ENCODE measurements at places on chromosomes 6 and 20.

DNA sequence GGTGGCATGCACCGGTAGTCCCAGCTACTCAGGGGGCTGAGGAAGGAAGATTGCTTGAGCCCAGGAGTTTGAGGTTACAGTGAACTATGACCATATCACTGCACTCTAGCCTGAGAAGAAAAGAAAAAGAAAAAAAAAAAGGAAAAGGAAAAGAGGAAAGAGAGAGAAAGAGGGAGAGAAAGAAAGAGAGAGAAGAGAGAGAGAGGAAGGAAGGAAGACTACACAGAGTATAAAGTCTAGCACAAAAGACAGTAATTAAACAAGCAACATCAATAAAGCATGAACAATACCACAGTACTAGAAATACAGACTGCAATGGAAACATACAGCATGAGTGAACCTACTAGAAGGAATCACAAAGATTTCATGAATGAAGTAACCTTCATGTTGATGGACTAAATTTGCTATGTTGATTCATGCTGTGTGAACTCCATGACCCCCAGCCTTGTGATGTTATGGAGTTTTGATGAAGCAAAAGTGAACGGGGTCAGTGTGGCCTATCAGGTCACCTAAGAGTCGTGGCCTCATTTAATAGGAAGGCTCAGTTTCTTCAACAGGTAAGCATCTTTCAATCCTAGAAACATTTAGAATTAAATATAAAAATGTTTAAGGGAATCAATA, 57.6 kb downstream of the NUDT3 start:
- no peak for DNase-seq

- DNase-seq: no peak
These were observed 20.8 kb downstream of the SRC start for GRCh38 chr20:37366743-37367142.

- no peak for DNase-seq
These were observed 35.4 kb upstream of the FOXA2 start for GRCh38 chr20:22619806-22620205.

DNA sequence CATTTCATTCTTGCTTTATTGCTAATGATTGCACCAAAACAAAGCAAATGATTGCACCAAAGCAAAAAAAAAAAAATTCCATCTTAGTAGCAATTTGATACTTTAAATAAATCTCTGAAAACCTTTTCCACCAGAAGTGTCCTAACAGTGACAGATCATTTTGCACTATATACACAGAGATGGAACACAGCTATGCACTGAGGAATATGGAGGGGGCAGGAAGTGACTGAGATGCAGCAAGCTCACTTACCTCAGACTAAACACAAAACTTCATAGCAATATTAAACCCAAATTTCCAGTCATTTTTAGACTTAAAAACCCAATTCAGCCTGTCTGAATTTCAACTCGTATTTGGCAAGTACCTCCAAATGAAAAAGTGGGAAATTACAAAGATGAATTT, 41.2 kb downstream of the HIVEP2 start:
- no peak for DNase-seq

GRCh38 chr6:157056275-157056674, 267.0 kb downstream of the TMEM242 start:
- no peak for DNase-seq

DNA sequence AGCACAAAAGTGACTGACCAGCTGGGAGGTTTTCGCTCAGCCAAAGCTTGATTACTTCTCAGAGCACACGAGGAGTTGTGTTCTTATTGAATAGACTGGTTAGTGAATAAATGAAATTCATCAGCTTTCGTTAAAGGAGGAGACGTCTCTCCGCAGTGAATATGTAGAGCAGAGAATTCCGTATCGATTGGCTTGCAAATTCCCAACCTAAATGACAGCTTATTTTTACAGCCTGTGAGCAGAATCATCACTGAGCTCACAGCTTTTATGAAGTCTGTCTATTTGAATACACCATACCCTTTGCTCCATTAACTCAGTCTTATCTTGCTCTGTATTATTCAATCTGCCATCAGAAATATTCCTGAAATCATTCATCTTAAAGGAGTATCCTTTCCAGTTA, 192.7 kb downstream of the SASH1 start:
- DNase-seq: no peak

DNA sequence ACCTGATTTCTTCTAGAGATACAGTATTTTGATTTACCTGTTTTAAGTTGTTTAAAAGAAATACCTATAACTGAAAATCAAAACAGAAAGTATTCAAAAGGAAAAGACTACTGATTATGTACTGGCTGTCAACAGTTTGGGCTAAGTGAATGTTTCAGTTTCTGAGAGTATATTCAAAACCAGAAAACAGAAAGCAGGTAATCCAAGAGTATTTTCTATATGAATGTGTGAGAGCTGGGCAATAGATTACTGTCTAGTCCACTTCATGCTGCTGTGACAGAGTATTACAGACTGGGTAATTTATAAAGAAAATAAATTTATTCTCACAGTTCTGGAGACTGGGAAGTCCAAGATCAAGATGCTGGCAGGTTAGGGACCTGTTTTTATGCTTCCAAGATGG, 261.0 kb downstream of the ARHGAP18 start:
- no peak for DNase-seq

DNA sequence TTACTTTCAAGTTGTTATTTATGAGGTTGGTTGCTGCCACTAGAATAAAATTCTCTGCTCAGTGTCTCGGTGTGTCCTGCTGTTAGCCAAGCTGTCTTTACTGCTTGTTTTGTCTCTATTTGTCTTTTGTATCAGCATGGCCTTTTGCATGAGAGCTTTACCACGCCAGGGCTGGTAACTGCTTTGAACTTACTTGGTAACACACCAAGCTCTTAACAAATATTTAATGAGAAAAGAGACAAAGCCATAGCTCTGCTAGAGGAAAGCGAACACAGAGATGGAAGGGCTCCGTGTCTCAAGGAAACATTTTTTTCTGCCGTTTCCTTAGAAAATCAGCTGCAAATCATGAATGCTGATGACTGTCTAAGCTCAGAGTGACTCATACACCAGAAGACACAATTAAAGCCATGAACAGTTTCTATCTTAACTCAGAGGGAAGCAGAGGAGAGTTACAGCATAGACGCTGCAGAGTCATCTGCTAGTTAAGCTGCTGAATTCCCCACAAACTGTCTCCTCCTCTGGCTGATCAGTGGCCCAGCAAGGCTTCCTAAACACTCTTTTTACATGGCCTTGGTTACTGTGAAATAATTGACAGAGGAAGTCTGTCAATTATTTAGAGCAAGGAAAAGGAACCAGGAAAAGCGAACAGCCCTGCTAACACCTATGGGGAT, 44.8 kb downstream of the AGPAT4 start:
- DNase-seq: no peak

DNA sequence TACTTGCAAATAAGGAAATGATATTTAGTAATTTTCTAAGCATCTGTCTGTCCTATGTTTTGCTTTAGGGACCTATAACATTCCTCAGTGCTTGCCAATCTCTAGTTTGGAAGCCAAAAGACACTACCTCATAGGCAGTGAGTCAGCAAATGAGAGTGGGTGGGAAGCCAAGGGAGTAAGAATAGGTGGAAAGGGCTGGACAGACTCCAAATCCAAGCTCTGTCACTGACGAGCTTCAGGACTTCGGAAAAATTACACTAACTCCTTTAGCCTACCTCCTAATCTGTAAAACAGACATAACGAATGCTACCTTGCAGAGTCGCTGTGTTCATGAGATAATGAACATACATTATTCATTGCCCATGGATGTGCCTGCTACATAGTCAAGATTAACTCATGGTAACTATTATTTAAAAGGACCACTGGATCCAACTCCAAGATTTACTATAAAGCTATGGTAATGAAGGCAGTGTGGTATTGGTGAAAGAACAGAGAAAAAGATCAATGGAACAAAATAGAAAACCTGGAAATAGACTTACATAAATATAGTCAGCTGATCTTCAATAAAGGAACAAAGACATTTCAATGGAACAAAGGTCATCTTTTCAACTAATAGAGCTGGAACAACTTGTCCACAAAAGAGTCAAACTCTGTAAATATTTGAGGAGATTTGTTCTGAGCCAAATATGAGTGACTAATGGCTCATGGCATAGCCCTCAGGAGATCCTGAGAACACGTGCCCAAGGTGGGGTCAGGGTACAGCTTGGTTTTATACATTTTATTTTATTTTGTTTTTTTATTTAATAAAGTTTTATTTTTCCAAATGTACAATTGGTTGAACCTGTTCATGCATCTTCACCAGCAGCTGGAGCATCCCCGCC, 64.1 kb downstream of the FAM50B start:
- no peak for DNase-seq

DNA sequence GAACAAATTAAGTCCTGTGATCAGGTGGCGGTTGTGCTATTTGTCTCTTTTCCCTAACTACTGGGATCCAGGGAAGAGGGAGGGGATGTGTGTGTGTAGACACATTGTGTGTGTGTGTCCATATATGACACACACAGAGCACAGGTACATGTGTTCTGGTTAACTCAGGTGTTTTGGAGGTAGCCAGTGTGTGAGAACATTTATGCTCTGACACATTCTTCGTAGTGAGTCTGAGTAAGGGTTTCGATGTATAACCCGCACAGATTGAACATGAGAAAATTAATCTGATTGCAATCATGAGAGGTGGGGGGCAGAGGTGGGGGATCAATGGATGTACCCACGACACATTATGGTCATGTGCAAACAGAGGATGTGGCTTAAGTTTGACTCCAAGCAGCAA, 12.6 kb downstream of the ZC3H12D start:
- no peak for DNase-seq

DNA sequence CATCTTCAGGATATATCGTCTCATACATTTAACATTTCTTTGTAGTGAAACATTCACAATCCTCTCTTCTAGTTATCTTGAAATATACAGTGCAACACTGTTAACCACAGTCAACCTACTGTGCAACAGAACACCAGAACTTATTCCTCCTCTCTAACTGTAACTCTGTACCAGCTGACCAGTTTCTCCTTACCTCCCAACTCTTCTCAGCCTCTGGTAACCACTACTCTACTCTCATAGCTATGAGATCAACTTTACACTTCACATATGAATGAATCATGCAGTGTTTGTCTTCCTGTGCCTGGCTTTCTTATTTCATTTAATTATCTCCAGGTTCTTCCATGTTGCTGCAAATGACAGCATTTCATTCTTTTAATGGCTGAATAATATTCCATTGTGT, 337.6 kb downstream of the BTBD9 start:
- no peak for DNase-seq

GRCh38 chr20:2991532-2991931, 51.9 kb upstream of the GNRH2 start:
- DNase-seq: no peak

DNA sequence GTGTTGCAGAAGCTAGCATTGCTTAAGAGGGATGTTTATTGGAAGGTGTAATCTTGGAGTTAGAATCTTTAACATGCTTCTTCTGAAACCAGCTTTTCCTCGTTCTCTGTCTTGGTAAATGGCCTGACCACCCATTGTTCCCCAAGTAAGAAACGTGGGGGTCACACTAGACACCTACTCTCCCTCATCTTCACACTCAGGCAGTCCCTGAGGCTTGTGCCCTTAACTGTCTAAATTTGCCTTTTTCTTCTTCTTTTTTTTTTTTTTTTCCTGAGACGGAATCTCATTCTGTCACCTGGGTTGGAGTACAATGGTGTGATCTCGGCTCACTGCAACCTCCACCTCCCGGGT, 16.2 kb upstream of the ARFGEF2 start:
- DNase-seq: no peak

GRCh38 chr6:152151920-152152319, 344.4 kb downstream of the ESR1 start:
- no peak for DNase-seq

- DNase-seq: peak; percentile 25
These were observed 608.4 kb downstream of the EPHA7 start for GRCh38 chr6:92810913-92811312.

- DNase-seq: peak; percentile 76
These were observed 297.9 kb downstream of the UTRN start for GRCh38 chr6:144582939-144583613.

DNA sequence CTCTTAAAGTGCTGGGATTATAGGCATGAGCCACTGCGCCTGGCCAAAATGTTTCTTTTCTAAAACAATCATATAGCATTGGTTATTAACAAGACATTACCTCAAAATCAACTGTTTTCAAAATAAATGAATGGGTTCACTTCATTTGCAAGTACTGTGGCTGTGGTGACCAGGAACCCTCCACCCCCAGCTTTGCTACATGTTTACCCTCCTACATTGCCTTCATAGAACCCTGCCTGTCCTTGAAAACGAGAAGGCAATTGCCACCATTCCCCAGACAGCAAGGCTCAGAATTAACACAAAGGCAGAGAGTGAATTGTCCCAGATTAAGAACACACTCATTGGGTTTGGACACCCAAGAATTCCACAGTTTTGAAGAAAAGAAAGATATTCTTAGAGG, 116.6 kb upstream of the LGSN start:
- no peak for DNase-seq

GRCh38 chr20:48465271-48465670, 362.5 kb downstream of the PREX1 start:
- DNase-seq: no peak

DNA sequence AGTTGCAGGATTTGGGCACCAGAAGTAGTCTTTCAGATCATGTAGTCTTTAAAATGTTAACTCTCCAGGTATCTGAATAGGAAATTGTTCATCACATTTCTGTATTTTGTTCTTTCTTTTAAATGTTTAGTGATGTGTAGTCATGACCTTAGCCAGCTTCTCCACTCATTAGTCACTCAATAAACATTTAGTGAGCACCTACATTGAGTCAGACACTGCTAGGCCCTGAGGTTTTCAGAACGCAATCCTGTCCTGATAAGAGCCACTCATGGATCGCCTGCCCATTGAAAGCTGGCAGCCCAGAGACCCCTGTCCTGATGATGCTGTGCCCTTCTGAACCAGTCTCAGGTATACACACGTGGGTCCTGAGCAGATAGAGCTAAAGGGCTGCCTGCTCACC, 163.4 kb upstream of the HEY2 start:
- no peak for DNase-seq

DNA sequence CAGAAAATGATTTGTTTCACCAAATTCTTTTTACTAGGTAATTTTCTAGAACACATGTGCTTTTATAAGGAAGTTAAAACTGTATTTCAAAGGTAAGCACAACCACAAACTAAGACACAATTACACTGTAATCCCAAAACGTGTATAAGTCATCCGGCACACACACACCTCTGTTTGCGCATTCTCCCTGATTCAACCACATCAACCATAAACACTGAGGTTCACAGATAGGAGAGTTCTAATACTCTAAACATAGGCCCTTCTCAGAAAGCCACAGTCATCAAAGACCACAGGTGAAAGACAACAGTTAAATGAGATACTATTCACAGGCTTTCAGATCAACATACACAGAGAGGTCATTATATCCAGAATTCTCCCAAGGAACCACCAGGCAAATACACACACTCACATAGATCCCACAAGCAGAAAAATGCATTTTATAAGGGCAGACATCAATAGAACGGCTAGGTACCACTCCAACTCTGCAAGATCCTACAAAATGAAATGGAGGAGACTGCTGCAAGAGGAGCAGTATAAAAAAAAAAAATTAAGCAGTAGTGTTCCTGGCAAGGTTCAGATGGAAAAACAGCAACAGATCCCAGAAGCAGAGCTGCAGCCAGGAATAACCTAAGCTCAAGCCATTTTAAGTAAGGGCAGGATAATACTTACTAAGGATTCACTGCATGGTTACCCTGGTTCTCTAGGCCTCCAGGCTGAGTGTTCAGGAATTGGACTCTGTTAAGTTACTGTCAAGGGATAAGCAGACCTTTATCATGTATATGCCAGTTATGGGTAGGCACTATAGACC, 6.6 kb upstream of the FBXO9 start:
- DNase-seq: no peak

All from retina (tissue), 1 donor.